ENCODE measurements at places on chromosomes 16 and 17. TPM values are rescaled to one million over a fixed set of nuclear protein-coding genes. Genes with fewer than 3 reads are reported as not detected.

The SLC13A2 gene
- not detected for total RNA-seq

The ARSG gene
- 24.2 TPM for total RNA-seq

The DDX52 gene
- total RNA-seq: 33.5 TPM

The PLD6 gene
- 6.8 TPM for total RNA-seq

The EVI2A gene
- total RNA-seq: 39.3 TPM

The TPSG1 gene
- total RNA-seq: 0.32 TPM

The CCL17 gene
- 7.4 TPM for total RNA-seq

The C16orf54 gene
- total RNA-seq: 25.9 TPM

The RNF157 gene
- total RNA-seq: 100 TPM

The TBC1D3K gene
- not detected for total RNA-seq

The TACO1 gene
- 35.1 TPM for total RNA-seq

The CCL4L2 gene
- 77.2 TPM for total RNA-seq

The SLX1B gene
- total RNA-seq: 78.6 TPM

GRCh38 chr17:35984140-35984539 lies 2.4 kb downstream of the CCL14 start:
- H3K4me3 ChIP-seq: no peak overlapping the region
- H3K27ac ChIP-seq: no peak overlapping the region
- H3K4me1 ChIP-seq: no peaks in the 10 kb centered on the region
- peaks cover 2% of the 10 kb centered on the region for H3K36me3 ChIP-seq
- DNase-seq: no peak

- peak within 1 kb of the TSS; percentile 71 for H3K4me3 ChIP-seq
- peak; percentile 80 for DNase-seq
- H3K27ac ChIP-seq: no peak within 1 kb of the TSS
- H3K4me1 ChIP-seq: peaks cover 13% of the 10 kb centered on the region
These were observed at the start of gene HSF5 for GRCh38 chr17:58487589-58488427. HSF5 (minus strand) TSS chr17:58488408; CDS start chr17:58488274, 134 bp downstream.

GRCh38 chr16:87675111-87675719 lies 72.9 kb downstream of the JPH3 start:
- no peak overlapping the region for H3K4me3 ChIP-seq
- no peaks in the 10 kb centered on the region for H3K36me3 ChIP-seq
- no peaks in the 10 kb centered on the region for H3K27me3 ChIP-seq
- no peaks in the 10 kb centered on the region for H3K4me1 ChIP-seq

GRCh38 chr16:22030087-22030812 lies 22.3 kb downstream of the MOSMO start:
- peaks cover 31% of the 10 kb centered on the region for H3K4me1 ChIP-seq
- H3K36me3 ChIP-seq: peaks cover 3% of the 10 kb centered on the region
- H3K4me3 ChIP-seq: no peak overlapping the region
- no peaks in the 10 kb centered on the region for H3K27me3 ChIP-seq
- H3K27ac ChIP-seq: no peak overlapping the region

DNA sequence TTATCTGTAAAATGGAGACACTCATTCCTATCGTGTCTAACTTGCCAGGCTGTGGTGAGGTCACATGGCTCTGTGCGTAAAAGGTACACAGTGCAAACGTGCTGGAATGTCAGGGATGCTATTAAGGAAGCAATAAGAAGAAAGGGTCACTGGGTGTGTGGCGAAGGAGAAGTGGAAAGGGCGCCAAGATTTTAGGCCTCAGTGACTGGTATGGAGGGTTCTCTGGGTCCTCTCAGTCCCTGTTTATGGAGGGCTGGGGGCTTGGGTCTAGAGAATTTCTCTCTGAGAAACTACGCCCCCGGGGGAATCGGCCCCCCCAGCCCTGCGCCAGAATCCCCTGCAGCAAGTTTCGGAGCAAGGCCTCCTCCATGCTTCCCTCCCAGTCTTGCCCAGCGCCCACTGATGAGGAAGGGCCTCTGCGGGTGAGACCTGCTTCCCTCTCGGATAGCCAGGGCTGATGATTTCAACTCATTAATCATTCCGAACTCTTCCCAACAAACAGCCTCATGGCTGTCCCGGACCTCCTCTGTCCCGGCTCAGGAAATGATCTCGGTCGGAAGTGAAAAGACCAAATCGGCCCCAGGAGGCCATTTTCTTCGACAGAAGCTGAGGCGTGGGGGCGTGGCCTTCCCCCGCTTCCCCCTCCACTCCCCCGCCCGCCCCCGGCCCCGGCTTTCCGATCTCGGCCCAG lies 1.2 kb upstream of the HEXIM1 start:
- DNase-seq: no peak
- H3K27me3 ChIP-seq: no peaks in the 10 kb centered on the region
- H3K36me3 ChIP-seq: peaks cover 13% of the 10 kb centered on the region
- peaks cover 40% of the 10 kb centered on the region for H3K4me1 ChIP-seq

- H3K27ac ChIP-seq: no peak overlapping the region
- no peak for DNase-seq
- no peak overlapping the region for H3K4me3 ChIP-seq
These were observed 97.0 kb downstream of the CYLD start for GRCh38 chr16:50838885-50839284.

DNA sequence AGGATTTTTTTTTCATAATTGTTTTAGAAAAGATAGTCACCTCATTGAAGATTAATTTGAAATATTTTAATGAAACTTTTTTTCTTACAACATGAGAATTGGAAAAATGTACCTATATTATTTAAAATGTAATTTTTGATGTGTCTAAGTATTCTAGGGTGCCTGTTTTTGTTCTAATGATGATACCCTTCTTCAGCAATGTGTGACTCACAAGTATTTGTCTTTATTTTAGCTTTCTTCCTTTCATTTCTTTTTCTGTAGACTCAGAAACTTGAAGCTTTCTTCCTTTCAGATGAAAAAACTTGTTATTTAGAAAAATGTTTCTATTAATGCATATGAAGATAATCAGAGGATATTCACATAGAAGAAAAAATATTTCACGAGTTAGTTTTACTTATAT lies 231.8 kb downstream of the BCAS3 start:
- no peaks in the 10 kb centered on the region for H3K27me3 ChIP-seq
- no peak overlapping the region for H3K27ac ChIP-seq
- H3K4me3 ChIP-seq: no peak overlapping the region
- H3K4me1 ChIP-seq: no peaks in the 10 kb centered on the region
- H3K36me3 ChIP-seq: no peaks in the 10 kb centered on the region

DNA sequence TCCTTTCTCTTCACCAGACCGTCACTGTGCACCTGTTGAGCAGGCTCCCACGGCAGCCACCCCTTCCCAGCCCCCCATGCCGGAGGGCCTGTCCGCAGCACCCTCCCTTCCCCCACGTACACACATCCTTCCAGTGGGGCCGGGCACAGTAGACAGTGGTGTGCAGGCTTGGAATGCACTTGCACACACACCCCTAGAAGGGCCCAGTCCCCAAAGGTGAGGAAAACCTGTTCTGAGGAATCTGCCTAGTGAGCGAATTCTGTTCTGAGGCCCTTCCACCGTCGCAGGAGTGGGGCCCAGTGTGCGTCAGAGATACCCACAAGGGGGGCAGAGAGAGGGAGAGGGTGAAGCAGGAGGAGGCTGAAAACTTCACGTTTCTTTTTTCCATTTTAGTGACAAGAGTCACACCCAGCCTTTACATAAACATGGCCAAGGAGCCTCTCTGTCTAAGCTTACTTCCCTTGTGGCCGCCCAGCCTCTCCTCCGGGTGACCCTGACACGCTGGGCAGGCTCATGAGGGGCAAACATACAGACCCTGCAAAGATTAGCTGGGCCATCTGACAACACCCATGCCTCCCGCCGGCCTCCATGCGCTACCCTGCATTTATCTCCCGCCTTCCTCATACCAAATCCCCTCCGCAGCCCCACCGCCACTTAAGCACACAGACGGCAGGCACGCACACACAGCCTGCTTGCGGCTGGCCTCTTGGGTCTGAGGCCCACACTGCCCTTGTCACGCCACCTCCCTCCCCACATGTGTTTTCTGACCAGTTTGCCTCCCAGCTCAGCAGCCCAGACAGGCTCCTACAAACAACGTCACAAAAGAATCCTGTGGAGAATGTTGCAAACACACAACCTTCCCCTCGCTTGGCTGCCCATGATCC lies 1.8 kb downstream of the ZBTB4 start:
- no peaks in the 10 kb centered on the region for H3K27me3 ChIP-seq
- peaks cover 3% of the 10 kb centered on the region for H3K36me3 ChIP-seq
- DNase-seq: no peak
- peaks cover 64% of the 10 kb centered on the region for H3K4me1 ChIP-seq
- H3K27ac ChIP-seq: peak overlapping the region; percentile 87
- H3K4me3 ChIP-seq: peak overlapping the region; percentile 84

DNA sequence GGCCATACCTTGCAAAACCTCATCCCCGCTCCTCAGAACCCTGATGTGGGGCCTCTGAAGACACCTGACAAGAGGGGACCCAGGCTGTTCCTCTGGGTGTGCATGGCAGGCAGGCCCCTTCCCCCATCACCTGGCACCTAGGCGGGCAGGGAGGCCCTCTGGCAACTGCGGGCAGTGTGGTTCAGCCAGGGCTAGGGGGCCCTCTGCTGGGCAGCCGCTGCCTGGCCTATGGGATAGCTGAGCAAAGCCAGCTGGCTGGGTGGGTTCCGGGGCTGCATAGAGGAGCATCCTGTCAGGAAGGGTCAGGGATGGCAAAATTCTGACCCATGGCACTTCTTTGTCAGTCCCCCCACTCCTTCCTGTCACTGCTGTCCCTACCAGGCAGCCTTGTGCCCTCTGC lies 228.7 kb upstream of the ASIC2 start:
- H3K36me3 ChIP-seq: no peaks in the 10 kb centered on the region
- no peak for DNase-seq
- H3K27me3 ChIP-seq: peaks cover 8% of the 10 kb centered on the region
- H3K27ac ChIP-seq: no peak overlapping the region
- H3K4me1 ChIP-seq: no peaks in the 10 kb centered on the region
- H3K4me3 ChIP-seq: no peak overlapping the region

GRCh38 chr17:77811521-77811920 lies 147.0 kb upstream of the TNRC6C start:
- no peaks in the 10 kb centered on the region for H3K4me1 ChIP-seq
- no peak overlapping the region for H3K4me3 ChIP-seq

DNA sequence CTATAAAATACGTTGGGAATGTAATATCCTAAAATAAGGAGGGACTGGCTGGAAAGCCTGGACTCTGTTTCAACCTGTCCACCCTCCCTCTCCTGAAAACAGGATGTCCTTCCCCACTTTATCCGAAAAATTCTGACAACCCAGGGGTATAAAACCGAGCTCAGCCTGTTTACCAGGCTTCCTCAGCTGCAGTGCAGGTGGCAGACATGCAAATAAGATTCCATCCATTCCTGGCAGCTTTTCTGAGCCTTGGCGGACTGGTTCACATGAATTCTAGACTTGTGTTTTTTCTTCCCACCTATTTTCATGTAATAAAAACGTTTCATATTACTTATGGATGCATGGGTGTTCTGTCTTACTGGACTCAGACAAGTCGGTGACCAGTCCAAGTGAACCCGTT lies 479.3 kb downstream of the KCNJ18 start:
- H3K36me3 ChIP-seq: no peaks in the 10 kb centered on the region
- DNase-seq: no peak
- H3K27me3 ChIP-seq: no peaks in the 10 kb centered on the region
- no peaks in the 10 kb centered on the region for H3K4me1 ChIP-seq
- no peak overlapping the region for H3K4me3 ChIP-seq
- no peak overlapping the region for H3K27ac ChIP-seq

DNA sequence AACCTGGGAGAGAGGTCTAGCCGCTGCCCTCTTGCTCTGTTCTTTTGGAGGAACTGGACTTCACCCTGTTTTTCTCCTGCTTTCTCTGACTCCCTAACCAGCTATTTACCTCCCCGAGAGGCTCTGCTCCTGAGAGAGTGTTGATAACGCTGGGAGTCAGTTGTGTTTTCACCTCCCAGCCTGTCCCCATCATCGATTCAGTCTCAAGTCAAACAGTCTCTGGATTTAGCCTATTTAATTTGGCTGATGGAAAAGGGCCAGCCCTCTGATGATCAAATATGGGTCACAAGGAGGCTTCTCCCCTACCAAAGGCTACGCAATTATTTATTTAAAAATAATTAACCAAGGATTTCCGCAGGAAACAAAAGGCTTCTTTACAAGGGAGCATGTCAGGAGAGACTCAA lies 31.8 kb downstream of the HNF1B start:
- no peak overlapping the region for H3K27ac ChIP-seq
- no peak for DNase-seq
- no peaks in the 10 kb centered on the region for H3K36me3 ChIP-seq
- peaks cover 25% of the 10 kb centered on the region for H3K27me3 ChIP-seq
- H3K4me3 ChIP-seq: no peak overlapping the region

DNA sequence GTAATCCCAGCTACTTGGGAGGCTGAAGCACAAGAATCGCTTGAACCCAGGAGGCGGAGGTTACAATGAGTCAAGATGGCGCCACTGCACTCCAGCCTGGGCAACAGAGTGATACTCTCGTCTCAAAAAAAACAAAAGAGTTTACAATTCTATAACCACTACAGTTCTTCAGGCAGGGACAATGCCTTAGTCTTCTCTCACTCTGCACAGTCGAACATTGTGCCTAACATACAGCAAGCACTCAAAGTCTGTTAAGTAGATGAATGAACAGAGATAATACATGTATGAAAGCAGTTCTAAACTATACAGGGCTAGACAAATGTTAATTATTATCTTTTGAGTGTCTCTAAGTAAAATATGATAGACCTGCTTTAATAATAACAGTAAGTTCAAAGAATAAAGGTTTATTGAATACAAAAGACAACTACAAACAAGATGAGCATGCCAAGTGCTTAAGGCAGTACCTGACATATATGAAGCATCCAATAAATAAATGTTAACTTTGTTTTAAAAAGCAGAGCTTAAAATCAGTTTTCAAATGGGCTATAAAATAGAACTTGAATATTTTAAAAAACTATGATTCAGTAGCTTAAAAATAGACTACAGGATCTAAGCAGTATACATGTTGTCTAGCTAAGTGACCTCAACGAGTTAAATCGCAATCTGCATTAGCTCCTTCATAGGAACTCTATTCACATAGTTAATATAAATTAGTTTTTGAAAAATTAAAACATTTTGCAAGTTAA lies 19.3 kb downstream of the INTS2 start:
- no peak for DNase-seq
- H3K27me3 ChIP-seq: no peaks in the 10 kb centered on the region
- H3K4me3 ChIP-seq: no peak overlapping the region
- no peak overlapping the region for H3K27ac ChIP-seq
- peaks cover 6% of the 10 kb centered on the region for H3K36me3 ChIP-seq
- H3K4me1 ChIP-seq: no peaks in the 10 kb centered on the region

- no peak overlapping the region for H3K4me3 ChIP-seq
- no peak overlapping the region for H3K27ac ChIP-seq
- no peaks in the 10 kb centered on the region for H3K36me3 ChIP-seq
- DNase-seq: no peak
These were observed 39.7 kb downstream of the SRCIN1 start for GRCh38 chr17:38565853-38566665.

DNA sequence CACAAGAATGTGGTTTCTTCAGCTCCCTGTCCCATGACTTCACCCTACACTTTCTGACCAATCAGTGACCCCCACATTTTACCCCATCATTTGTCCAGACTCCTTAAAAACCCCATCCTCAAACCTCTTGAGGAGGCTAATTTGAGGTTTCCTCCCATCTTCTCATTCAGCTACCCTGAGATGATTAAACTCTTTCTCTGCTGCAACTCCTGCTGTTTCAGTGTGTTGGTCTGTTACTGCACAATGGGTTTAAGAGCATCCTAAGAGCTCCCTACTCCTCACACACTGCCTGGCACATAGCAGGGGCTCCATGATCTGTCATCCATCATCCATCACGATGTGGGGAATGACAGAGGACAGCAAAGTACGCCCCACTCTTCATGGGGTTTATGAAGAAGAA lies 212.6 kb downstream of the SLC39A11 start:
- peaks cover 33% of the 10 kb centered on the region for H3K36me3 ChIP-seq
- no peak overlapping the region for H3K27ac ChIP-seq
- H3K4me3 ChIP-seq: no peak overlapping the region
- DNase-seq: no peak
- H3K4me1 ChIP-seq: no peaks in the 10 kb centered on the region
- H3K27me3 ChIP-seq: no peaks in the 10 kb centered on the region
